Activated T-cell treated with anti-CD3 and anti-CD28 coated beads for 24 hours (primary cell): ENCODE measurements at places on chromosomes 11 and 22.

GRCh38 chr22:11360632-11361031 is 4167.4 kb upstream of the OR11H1 start:
- no peak for DNase-seq

- no peak for DNase-seq
Measured at GRCh38 chr22:47626428-47627390, 864.3 kb downstream of the TBC1D22A start.

- no peak for DNase-seq
Measured at GRCh38 chr11:68840661-68841653, 759 bp downstream of the CPT1A start.

GRCh38 chr22:39634530-39635405 is 64.2 kb downstream of the CACNA1I start:
- no peak for DNase-seq

- DNase-seq, result no peak
Measured at GRCh38 chr22:28002181-28002700, 83.2 kb upstream of the PITPNB start.

- no peak for DNase-seq
Measured at GRCh38 chr11:1271002-1271401, 38.4 kb downstream of the TOLLIP start.

DNA sequence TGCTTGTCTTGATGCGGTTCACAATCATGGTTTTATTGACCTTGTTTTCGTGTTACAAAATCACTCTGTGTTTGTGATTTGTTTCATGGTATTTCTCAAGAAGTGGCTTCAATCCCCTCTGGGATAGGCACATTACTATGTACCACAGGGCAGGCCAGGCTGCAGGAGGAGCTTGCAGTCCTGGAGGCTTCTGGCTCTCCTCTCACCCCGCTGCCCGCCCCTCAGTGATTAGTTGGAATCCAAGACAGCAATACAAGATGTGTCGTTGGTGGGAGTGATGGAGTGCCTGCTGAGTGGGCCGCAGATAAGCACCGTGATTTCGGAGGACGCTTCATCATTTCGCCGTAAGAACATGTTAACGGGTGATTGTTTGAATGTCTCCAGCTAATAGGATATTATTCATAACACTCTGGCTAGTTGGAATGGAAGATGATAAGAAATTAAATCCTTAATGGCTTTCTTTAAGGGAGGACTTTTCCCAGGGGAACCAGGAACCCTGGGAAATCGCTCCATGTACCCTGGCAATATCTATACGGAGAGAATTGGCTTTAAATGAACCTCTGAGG is 384.4 kb downstream of the MIAT start:
- no peak for DNase-seq

GRCh38 chr11:86523738-86524619 is 148.4 kb downstream of the ME3 start:
- DNase-seq, result no peak

DNA sequence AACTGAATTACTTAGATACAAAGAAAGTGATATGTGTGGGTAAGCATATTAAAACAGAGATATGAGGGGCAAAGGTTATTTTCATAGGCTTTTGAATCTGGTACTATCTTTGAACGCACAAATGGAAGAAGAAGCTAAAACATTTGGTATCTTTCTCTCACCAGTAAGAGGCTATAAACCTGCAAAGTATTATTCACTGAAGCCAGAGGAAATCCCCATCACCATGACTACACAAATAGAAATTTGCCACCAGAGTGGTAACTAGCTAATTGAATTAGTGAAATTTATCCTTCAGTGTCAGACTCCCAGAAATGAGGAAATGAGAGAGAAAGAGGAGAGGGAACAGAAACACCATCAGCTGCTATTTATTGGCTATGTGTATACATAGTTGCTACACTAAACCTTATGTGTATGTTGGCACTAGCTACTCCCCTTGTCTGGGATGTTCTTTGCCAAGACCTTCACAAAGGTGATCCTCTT is 503.4 kb downstream of the DLG2 start:
- DNase-seq, result no peak

DNA sequence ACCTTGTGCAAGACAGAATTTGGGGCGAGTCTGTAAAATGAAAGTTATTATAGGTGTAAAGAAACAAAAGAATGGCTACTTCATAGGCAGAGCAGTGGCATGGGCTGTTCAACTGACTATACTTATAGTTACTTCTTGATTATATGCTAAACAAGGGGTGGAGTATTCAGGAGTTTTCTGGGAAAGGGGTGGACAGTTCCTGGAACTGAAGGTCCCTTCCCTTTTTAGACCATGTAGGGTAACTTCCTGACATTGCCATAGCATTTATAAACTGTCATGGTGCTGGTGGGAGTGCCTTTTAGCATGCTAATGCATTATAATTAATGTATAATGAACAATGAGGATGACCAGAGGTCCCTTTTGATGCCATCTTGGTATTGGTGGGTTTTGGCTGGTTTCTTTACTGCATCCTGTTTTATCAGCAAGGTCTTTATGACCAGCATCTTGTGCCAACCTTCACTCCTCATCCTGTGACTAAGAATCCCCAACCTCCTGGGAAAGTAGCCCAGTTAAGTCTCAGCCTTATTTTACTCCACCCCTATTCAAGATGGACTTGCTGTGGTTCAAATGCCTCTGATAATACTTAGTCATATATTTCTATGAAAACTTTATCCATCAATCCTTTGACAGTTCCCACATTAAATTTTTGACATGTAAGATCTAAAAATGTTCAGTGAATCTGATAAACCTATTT is 118.6 kb downstream of the ARHGAP42 start:
- no peak for DNase-seq

DNA sequence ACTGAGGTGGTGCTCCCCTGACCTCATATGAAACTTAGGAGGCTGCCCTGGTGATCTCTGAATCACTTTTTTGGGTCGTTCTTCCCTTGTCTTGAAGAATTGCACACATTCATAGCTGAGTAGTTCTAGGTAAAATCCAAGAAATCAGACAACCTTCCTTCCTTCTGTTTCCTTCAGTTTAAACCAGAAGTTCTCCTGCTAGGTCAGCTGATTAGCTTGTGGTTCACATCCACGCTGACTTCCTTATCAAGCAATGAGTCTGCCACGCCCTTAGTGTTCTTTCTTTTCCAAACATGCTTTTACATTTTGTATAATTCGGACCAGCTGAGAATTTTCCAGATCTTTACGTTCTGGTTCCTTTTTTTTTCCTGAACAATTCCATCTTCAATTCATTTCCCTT is 892.8 kb downstream of the NTM start:
- DNase-seq, result no peak

GRCh38 chr11:42315267-42315666 is 855.8 kb upstream of the LRRC4C start:
- no peak for DNase-seq

GRCh38 chr22:43481568-43482317 is 69.9 kb downstream of the MPPED1 start:
- no peak for DNase-seq

- DNase-seq, result no peak
Measured at GRCh38 chr11:66904561-66904960, 47.7 kb downstream of the LRFN4 start.

DNA sequence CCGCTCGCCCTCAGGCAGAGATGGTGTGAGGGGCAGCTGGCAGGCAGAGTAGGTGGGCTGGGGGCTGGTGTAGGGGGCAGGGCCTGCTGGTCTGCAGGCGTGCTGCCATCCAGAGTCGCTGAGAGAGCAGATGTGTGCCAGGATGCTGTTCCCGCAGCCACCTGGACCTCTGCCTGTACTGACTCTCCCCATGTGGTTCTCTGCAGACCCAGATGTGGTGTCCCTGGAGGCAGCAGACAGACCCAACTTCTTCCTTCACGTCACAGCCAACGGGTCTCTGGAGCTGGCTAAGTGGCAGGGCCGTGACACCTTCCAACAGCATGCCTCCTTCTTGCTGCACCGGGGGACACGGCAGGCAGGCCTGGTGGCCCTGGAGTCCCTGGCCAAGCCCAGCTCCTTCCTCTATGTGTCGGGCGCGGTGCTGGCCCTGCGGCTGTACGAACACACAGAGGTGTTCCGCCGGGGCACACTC is 58.6 kb downstream of the OTOG start:
- DNase-seq, result no peak

GRCh38 chr11:70517203-70517602 is 118.9 kb downstream of the CTTN start:
- no peak for DNase-seq

GRCh38 chr11:29438815-29439214 is 578.0 kb downstream of the KCNA4 start:
- DNase-seq, result no peak

- DNase-seq, result no peak
Measured at GRCh38 chr11:9530020-9530621, 43.3 kb upstream of the WEE1 start.

- DNase-seq, result no peak
Measured at GRCh38 chr11:2886191-2886894, 768 bp upstream of the CDKN1C start.

GRCh38 chr11:16612566-16613261 is 125.7 kb upstream of the C11orf58 start:
- no peak for DNase-seq

DNA sequence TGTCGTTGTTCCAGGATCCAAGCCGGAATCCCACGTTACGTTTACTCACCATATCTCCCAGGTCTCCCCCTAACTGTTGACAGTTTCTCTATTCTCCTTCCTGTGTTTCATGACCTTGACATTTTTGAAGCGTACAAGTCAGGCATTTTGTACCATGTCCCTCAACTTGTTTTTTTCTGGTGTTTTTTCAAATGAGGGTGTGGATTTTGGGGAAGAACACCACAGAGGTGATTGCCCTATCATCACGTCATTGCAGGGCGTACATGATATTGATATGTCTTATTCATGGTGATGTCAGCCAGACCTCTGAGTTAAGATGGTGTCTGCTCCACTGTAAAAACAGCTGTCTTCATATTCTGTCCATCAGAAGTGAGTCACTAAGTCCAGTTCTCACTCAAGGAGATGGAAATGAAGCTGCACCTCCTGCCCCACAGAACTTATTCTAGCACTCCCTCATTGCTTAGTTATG is 28.3 kb upstream of the SOX10 start:
- DNase-seq, result no peak

GRCh38 chr22:19879992-19880785 is 25.5 kb upstream of the GNB1L start:
- no peak for DNase-seq

GRCh38 chr22:27610863-27611786 is 190.4 kb downstream of the MN1 start:
- no peak for DNase-seq

- DNase-seq, result no peak
Measured at GRCh38 chr22:26556904-26557303, 33.0 kb downstream of the TPST2 start.

GRCh38 chr11:2999464-2999998 is 7.4 kb upstream of the NAP1L4 start:
- DNase-seq, result no peak

DNA sequence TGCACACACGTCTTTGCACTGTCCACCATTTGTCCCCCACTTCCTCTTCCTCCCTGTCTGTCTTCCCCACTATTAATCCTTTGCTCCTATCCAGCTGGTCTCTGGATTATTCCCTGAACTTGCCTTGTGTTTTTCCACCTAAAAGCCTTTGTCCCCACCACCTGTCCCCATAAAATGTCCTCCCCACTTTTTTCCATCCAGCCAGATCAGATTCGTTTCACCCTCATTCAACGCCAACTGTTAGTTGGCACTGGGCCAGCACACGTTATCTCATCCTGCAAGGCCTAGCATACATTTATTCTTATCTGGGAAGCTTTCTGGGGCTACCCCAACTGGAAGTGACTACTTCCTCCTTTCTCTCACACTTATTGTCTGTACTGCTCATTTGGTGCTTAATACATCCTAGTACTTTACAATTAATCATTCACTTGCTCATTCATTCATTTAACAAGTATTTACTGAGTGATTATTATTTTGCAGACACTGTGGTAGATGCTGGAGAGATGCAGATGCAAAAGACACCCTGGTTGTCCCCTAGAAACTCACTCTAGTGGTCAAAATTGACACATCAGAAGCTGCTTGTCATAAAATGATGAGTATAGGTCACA is 96.2 kb downstream of the RASSF10 start:
- DNase-seq, result no peak

DNA sequence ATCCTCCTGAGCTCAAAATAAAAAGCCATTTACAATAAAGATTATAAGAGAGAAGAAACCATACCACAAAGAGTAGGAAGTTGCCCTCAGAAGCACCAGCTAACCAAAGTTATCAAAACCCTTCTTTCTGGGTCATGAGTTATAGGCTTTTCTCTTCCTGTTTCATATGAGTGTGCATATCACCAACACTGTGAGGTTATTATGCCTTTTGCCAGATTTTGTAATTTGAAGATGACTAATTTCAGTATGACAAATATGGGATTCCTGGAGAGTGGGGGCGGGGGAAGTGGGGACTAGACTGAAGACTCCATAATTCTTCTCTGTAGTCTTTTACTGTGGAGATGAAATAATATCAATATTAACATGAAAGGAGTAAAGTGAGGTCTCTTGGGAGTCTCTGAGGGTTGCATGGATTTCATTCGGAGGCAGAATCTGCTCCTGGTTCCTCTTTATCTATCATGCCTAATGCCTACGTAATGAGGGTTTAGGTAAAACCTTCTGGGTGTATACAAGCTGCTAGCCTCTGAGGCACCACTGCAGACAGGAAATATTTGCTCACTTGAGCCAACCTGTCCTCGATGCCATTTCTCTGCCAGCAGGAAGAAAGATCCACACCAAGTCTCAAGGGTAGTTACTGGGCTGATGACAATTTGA is 2.1 kb downstream of the LPXN start:
- peak; percentile 65 for DNase-seq

GRCh38 chr11:8533332-8533731 is 60.7 kb downstream of the STK33 start:
- DNase-seq, result no peak

DNA sequence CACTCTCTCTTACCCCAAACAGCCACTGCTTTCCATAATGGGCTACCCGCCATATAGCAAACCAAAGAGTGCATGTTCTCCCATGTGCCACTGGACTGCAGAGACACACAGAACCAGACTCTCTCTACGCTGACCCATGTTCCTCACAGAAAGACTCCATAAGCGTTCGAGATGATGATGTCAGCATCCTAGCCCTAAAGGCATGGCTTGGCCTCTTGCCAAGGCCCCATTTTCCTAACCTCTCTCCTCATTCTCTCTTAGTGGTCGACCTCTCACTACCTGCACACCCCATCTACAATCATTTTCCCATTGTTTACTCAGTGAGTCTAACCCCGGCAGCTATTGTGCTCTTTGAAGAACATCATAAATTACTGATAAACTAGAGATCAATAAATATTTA is 4.9 kb downstream of the NDUFC2 start:
- DNase-seq, result no peak
